ENCODE measurements at places on chromosomes 6 and 20. TPM values are rescaled to one million over a fixed set of nuclear protein-coding genes. Genes with fewer than 3 reads are reported as not detected.

Gene BAK1
- 17.9 TPM for polyA plus RNA-seq

GRCh38 chr6:110935171-110935570, 23.3 kb upstream of the GTF3C6 start:
- no peak for DNase-seq

GRCh38 chr6:43893073-43893472, 123.1 kb downstream of the VEGFA start:
- no peak for DNase-seq

DNA sequence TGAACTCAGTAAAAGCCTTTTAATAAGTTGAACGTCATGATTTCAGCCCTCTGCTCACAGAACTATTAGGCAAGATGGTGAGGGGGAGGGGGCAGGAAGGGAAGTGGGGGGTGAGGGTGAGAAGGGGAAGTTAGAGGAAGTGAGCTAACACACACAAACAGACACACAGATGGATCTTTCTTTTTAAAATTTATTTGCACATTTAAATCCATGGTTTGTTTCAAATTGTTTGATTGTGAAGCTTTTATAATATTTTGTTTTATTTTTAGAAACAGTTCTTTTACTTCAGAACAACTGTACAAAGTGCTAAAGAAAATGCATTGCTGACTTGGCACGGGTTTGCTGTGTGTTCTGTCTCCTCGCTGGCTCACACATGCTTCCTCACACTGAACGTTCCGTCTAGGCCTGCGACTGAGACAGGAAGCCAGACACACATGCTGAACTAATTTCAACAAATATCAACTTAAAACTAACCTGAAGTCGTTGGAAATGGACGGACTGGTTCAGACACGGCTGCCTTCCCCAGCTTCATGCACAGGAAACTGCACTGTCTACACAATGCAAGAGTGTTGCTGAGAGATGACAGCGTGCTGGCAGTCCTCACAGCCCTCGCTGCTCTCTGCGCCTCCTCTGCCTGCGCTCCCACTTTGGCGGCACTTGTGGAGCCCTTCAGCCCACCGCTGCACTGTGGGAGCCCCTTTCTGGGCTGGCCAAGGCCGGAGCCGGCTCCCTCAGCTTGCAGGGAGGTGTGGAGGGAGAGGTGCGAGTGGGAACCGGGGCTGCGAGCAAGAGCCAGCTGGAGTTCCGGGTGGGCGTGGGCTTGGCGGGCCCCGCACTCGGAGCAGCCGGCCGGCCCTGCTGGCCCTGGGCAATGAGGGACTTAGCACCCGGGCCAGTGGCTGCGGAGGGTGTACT, 8.1 kb upstream of the ZBP1 start:
- DNase-seq: peak; percentile 47
